ENCODE measurements at places on chromosomes 12 and 14.

- DNase-seq, result no peak
Measured at GRCh38 chr12:77940011-77940423, 109.3 kb downstream of the NAV3 start.

DNA sequence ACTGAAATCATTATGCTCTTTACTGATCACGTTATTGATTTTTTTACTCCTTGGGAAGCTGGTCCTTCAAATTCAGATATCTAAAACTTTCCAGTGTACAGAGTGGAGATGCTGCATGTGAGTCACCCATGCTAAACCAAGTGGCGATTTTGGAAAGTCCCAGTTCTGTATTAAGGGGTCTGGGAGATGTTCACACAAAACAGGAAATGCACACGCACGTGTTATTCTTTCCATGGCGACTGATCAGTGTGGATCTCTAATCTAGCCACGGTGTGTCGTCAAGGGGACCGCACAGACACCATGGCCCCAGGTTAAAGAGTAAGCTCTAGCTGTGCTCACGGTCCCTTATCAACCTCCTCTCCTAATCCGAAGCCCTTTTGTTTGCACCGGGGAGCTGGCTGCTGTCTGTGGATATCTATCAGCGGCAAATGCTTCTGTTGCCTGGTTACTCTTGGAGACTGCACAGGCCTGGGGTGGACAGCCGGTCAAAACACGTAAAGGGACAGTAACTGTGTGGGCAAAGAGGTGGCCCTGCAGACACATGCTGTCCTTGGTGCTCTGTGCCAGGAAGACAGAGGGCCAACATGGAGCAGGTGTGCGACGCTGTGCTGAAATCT is 96.6 kb downstream of the RIMBP2 start:
- DNase-seq, result no peak

DNA sequence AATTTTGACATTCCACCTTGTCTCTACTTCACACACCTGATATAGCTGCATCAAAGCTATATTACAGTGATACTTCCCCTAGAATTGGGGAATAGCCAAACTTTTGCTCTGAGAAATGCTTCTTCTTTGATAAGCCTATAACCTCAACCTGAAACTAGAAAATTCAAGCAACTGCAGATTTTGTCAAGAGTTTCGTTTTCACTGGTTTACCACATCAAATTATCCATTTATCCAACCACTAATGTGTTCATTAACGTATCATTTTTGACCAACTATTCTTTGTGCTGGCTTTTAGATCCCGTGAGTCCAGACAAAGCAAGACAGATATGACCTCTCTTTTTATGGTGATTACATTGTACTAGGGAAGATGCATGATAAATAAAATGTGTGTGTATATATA is 13.5 kb upstream of the TAS2R46 start:
- no peak for DNase-seq

- DNase-seq, result no peak
Measured at GRCh38 chr12:68530965-68531364, 79.7 kb upstream of the RAP1B start.

GRCh38 chr12:120024193-120024592 is 35.2 kb downstream of the BICDL1 start:
- no peak for DNase-seq

DNA sequence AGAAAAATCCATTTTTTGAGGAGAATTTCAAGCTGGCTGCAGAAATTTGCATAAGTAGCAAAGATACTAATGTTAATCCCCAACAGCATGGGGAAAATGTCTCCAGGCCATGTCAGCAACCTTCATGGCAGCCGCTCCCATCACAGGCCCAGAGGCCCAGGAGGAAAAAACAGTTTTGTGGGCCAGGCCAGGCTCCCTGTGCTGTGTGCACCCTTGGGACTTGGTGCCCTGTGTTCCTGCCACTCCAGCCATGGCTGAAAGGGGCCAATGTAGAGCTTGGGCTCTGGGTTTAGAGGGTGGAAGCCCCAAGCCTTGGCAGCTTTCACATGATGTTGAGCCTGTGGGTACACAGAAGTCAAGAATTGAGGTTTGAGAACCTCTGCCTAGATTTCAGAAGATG is 76.3 kb downstream of the MGAT4C start:
- no peak for DNase-seq

GRCh38 chr14:29222671-29223268 is 456.2 kb downstream of the FOXG1 start:
- DNase-seq, result no peak

- no peak for DNase-seq
Measured at GRCh38 chr12:118063576-118064391, 2.8 kb upstream of the WSB2 start.

DNA sequence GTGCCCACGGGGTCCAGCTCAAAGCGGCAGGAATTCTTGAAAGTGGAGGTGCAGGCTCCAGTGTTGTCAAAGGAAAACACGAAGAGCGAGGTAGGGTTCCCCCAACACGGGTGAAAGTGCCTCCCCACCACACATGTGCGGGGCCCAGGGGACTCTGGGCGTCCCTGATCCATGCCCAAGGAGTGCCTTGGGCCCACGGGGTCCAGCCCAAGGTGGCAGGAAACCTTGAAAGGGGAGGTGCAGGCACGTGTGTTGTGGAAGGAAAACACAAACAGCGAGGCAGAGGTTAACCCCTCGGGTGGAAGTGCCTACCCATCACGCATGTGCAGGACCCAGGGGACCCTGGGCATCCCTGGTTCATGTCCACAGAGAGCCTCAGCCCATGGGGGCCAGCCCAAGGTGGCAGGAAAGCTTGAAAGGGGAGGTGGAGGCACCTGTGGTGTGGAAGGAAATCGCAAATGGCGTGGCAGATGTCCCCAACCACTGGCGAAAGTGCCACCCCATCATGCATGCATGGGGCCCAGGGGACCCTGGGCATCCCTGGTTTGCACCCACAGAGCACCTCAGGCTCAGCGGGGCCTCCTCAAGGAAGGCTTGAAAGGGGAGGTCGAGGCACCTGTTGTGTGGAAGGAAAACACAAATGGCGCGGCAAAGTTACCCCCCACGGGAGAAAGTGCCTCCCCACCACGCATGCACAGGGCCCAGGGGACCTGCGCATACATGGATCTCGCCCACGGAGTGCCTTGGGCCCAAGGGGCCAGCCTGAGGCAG is 584.6 kb downstream of the ALG10 start:
- DNase-seq, result no peak
